NCI-H146 (cell line): ENCODE measurements at places on chromosomes 2 and 18.

DNA sequence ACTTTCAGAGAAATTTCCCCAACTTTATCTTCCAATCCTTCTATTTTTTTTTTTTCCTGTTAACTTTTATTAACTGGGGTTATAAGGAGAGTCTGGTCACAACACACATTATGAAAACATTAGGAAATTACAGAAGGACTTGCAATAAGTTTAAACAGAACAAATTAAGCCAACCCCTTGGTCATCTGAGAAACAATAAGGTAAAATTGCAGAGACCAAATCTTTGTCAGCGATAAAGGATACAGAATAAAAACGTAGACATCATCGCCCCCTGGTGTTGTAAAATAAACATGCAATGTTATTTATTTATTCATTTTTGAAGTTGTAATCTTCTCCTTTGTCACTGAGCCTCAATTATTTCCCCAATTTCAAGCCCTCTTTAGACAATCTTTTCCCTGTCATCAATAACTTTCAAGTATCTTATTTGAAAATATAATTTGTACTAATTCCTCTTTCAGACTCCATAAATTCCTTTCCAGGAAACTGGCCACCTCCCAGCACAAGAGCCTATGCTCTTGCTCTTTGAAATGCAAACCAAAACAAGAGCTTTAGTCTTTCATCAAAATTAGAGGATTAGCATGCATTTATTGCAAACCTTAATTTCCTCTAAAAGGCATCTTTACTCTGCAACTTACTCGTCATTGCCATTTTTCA, 19.5 kb downstream of the G6PC2 start:
- DNase-seq, result peak; percentile 6

DNA sequence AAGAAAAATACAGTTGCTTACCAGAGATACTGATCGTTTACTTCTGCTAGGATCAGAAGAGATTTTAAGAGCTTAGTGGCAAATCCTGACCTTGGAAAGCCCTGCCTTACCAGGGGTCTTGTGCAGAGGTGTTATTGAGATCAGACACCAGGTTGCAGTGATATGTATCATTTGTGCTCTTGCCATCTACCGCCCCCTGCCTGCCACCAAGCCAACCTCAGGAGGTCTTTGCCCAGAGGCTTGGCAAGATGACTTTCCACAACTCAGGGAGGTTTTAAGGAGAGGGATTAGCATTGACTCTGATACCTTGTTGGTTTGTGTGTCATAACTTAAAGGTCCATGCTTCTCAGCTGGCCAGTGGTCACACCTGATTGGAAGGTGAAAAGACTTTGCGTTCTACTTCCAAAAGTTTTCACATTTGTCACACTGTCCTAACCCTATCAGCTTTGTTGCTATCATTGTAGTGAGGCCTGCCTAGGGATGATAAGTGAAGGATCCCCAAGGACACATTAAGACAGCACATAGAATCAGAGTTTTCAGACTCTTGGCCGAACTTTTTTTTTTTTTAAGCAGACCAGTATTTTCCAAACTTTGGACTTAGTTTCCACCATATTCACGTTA, 46.2 kb upstream of the MGAT5 start:
- DNase-seq, result peak; percentile 58

DNA sequence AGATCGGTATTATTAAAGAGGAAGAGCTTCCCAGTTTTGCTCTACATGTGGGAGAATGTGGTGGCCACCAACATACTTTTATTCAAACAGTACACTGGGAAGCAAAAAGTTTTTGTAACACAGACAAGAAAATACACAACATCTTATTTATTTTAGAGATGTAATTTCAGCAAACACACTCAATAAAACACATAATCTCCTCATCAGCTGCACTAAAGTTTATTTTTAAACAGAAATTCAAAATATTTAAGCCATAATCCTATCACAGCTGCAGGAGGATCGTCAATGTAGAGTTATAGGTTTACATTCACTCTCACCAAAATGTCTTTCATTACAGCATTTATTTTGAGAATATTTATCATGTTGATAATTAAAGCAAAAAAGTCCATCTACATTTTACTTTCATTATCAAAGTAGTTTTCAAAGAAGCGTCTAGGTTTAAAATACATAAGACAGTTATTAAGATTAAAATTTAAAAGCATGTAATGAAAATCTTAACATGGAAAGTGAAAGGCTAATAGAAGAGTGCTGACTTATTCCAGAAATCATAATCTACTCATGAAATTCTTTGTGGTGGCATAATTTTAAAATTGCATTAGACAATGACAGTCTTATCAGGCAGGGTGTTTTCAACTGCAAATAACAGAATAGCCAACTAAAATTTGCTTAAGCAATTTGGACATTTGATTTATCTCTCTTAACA, 61.0 kb downstream of the ANKRD44 start:
- DNase-seq, result no peak

DNA sequence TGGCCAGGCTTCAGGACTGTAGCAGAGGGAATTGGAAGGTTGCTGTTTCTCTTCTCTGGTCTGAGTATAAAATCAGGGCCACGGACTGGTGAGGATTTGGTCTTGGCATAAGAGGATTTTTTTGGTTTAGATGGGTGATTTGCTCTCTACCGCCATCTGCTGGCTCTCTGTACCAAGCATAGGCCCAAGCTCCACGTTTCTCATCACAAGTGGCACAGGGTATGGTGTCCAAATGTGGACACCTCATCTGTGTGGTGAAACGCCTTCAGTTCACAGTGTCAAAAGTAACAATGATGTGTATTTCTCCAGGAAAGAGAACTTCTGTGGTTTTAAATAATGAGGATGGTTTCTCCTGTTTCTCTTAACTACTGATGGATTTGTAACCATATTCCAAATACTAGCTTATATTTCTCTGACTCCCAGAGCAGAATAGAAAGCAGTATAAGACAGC, 115.1 kb downstream of the EML6 start:
- peak; percentile 62 for DNase-seq

- DNase-seq, result no peak
Measured at GRCh38 chr2:74413001-74413698, 8.3 kb downstream of the C2orf81 start.

DNA sequence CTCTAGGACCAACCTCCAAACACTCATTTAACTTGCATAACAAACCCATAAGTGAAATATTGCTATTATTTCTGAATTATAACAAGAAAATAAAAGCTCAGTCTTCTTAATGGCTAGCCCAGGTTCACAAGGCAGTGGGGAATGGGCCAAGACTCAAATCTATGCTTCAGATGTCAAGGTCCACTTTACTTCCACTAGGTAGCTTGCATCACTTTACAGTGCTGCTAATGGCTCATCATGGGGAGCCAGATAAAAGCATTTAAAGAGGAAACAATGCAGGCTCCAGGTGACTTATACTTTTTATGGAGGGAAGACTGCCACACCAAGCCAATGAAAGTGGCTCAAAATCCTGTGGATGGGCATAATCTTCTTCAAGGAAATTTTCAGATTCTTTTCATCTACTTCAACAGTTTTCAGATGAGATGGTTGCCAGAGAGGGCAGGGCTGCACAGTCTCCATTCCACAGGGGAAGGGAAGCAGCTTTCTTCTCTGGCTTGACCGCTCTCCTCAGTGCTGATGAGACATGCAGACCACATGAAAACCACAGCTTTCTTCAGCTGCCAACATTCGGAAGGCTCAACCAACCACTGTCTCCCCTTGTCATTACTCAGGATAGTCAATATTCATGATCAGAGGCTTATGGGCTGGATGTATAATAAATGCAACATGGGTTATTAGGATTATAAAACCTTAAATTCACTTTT, 361.9 kb upstream of the MEX3C start:
- DNase-seq, result no peak
